Memory B cell (primary cell): ENCODE measurements at places on chromosomes 7 and 10.

DNA sequence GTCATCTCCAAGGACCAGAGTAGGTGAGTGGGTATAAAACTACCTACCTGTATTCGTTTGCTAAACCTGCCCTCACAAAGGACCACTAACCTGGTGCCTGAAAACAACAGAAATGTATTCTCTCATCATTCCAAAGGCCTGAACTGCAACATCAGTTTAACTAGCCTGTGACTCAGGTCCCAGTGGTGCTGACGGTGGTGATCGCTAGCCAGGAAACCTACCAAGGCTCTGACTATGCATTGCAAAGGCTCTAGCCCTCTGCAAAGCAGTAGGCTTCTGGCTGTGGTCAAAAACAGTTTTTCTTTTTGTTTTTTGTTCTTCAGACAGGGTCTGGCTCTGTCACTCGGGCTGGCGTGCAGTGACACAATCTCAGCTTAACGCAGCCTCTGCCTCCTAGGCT lies 107.5 kb downstream of the NPTX2 start:
- no peaks in the 10 kb centered on the region for H3K4me1 ChIP-seq
- DNase-seq: no peak
- H3K4me3 ChIP-seq: no peak overlapping the region
- no peaks in the 10 kb centered on the region for H3K36me3 ChIP-seq

DNA sequence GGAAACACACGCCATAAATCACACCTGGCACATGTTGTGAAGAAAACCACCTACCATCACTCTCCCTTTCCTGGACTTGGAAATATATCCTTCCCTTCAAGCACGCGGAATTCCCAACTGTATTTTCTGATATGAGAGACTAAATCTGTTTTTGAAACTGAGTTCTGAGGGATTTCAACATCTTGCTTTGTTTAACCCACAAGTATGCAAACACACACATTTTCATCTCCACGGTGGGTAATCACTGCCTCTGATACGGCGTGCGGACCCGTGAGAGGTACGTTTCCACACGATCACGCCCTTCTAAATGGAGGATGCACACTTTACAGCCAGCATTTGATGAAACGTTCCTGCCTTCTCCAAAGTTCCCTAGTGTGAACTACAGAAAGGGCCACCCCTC lies 83.4 kb downstream of the ZRANB1 start:
- peaks cover 16% of the 10 kb centered on the region for H3K4me1 ChIP-seq
- H3K4me3 ChIP-seq: no peak overlapping the region
- H3K27ac ChIP-seq: no peak overlapping the region
- H3K27me3 ChIP-seq: peaks cover 16% of the 10 kb centered on the region

GRCh38 chr7:30012757-30013156 lies 13.7 kb downstream of the FKBP14 start:
- DNase-seq: no peak
- no peak overlapping the region for H3K4me3 ChIP-seq
- no peaks in the 10 kb centered on the region for H3K4me1 ChIP-seq
- H3K27me3 ChIP-seq: no peaks in the 10 kb centered on the region

GRCh38 chr7:115094163-115094562 lies 172.3 kb downstream of the MDFIC start:
- H3K27ac ChIP-seq: no peak overlapping the region
- H3K36me3 ChIP-seq: no peaks in the 10 kb centered on the region
- no peak for DNase-seq
- H3K4me1 ChIP-seq: no peaks in the 10 kb centered on the region
- H3K4me3 ChIP-seq: no peak overlapping the region

GRCh38 chr7:50664937-50665336 lies 99.7 kb upstream of the DDC start:
- no peak for DNase-seq
- peaks cover 31% of the 10 kb centered on the region for H3K4me1 ChIP-seq
- peaks cover 12% of the 10 kb centered on the region for H3K27me3 ChIP-seq
- H3K36me3 ChIP-seq: no peaks in the 10 kb centered on the region
- H3K27ac ChIP-seq: no peak overlapping the region
- no peak overlapping the region for H3K4me3 ChIP-seq

DNA sequence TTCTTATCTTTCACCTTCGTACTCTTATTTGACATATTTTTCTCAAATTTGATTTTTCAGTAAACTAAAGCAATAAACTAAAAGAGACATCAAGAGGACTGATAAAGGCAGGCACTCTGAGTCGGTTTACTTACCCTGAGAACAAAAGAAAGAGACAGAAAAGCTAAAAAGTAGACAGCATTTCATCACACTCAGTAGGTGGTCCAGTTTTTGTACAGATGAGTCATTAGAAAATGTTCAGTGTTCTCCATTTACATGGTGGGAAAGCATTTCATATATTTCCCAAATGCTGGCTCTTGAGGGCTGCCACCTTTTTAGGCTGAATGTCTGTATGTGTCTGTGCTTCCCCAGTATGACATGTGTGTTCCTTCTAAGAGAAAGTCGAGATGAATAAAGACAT lies 52.7 kb downstream of the NHLRC2 start:
- no peak overlapping the region for H3K4me3 ChIP-seq
- DNase-seq: no peak
- peaks cover 15% of the 10 kb centered on the region for H3K36me3 ChIP-seq
- H3K27ac ChIP-seq: no peak overlapping the region
- no peaks in the 10 kb centered on the region for H3K4me1 ChIP-seq

DNA sequence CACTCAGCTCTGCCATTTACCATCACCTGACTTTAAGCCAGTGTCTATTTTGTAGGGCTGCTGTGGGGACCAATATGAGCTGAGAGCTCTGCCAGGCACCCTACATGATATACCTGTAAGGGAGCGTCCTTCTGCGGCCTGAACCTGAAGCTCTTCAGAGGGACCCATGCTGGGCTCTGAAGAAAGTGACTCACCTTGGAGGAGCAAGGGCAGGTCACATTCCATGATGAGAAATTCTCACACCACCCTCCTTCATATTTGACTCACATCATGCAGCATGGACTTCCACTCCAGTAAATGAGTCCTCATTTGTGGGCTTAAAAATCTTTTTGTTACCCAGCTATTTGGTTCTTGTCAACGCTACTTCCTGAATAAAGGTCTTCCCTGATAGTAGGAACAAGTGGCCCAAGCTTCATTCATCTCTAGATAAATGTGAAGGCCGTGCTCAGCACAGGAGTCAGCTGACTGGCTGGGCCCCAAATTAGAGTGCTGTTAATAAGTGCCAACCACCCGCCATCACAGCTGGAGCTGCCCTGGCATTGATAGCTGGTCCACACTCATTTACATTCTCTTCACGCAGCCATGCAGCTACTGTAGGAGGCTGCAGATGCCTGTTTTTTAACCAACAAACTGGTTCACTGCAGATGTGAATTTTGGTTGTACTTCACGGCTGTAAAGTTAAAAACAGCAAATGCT lies 78.4 kb downstream of the RNF216 start:
- H3K4me3 ChIP-seq: no peak overlapping the region
- H3K27me3 ChIP-seq: no peaks in the 10 kb centered on the region
- peak overlapping the region; percentile 69 for H3K27ac ChIP-seq
- H3K36me3 ChIP-seq: peaks cover 16% of the 10 kb centered on the region

GRCh38 chr10:819816-820215 lies 111.7 kb downstream of the LARP4B start:
- no peak for DNase-seq
- no peaks in the 10 kb centered on the region for H3K27me3 ChIP-seq
- no peak overlapping the region for H3K27ac ChIP-seq
- no peak overlapping the region for H3K4me3 ChIP-seq

DNA sequence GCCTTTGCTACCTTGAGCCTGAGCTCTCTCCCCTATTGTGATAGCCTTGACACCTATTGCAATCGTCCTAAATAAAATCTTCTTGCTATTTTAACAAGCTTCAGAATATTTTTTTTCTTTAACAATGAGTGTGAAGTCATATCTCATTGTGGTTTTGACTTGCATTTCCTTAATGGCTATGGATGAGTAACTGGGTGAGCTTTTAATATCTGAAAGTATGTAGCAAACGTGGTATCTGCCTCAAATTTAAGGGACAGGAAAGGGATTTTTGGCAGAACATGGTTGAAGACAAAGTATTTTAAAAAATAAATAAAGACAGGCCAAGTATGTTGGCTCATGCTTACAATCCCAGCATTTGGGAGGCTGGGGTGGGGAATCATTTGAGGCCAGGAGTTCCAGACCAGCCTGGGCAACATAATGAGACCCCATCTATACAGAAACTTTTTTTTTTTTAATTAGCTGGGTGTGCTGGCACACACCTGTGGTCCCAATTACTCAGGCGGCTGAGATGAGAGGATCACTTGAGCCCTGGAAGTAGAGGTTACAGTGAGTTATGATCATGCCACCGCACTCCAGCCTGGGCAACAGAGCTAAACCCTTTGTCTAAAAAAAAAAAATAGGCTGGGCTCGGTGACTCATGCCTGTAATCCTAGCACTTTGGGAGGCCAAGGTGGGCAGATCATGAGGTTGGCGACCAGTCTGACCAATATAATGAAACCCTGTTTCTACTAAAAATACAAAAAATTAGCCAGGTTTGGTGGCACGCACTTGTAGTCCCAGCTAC lies 319.3 kb upstream of the NRP1 start:
- no peaks in the 10 kb centered on the region for H3K27me3 ChIP-seq
- no peak overlapping the region for H3K27ac ChIP-seq
- no peak overlapping the region for H3K4me3 ChIP-seq
- H3K36me3 ChIP-seq: no peaks in the 10 kb centered on the region
- H3K4me1 ChIP-seq: no peaks in the 10 kb centered on the region

GRCh38 chr10:78876449-78876848 lies 192.3 kb upstream of the ZMIZ1 start:
- DNase-seq: no peak
- no peak overlapping the region for H3K27ac ChIP-seq
- H3K27me3 ChIP-seq: peaks cover 19% of the 10 kb centered on the region
- no peaks in the 10 kb centered on the region for H3K4me1 ChIP-seq
- H3K36me3 ChIP-seq: peaks cover 4% of the 10 kb centered on the region
- no peak overlapping the region for H3K4me3 ChIP-seq

DNA sequence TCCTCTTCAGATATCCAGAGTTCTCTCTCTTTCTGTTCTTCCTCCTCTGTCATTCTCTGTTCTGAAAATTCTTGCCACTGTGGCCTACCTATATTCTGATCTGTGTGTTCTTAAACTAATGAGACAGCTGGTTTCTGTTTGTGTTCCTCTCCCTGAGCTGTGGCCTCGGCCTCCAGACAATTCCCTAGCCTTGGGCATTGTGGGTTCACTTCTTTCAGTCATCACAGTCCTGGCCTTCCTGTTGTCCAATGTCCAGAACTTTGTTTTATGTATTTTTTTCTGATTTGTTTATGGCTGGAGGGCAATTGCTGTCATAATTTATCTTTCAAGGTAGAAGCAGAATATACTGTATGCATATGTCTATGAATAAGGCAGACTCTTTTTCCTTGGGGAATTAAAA lies 173.2 kb upstream of the MTPN start:
- no peak overlapping the region for H3K27ac ChIP-seq
- peaks cover 2% of the 10 kb centered on the region for H3K36me3 ChIP-seq
- DNase-seq: no peak
- peaks cover 2% of the 10 kb centered on the region for H3K27me3 ChIP-seq

- H3K36me3 ChIP-seq: no peaks in the 10 kb centered on the region
- H3K27me3 ChIP-seq: peaks cover 13% of the 10 kb centered on the region
- H3K4me3 ChIP-seq: no peak overlapping the region
Observed at GRCh38 chr7:28395831-28396230, 16.5 kb upstream of the CREB5 start.

DNA sequence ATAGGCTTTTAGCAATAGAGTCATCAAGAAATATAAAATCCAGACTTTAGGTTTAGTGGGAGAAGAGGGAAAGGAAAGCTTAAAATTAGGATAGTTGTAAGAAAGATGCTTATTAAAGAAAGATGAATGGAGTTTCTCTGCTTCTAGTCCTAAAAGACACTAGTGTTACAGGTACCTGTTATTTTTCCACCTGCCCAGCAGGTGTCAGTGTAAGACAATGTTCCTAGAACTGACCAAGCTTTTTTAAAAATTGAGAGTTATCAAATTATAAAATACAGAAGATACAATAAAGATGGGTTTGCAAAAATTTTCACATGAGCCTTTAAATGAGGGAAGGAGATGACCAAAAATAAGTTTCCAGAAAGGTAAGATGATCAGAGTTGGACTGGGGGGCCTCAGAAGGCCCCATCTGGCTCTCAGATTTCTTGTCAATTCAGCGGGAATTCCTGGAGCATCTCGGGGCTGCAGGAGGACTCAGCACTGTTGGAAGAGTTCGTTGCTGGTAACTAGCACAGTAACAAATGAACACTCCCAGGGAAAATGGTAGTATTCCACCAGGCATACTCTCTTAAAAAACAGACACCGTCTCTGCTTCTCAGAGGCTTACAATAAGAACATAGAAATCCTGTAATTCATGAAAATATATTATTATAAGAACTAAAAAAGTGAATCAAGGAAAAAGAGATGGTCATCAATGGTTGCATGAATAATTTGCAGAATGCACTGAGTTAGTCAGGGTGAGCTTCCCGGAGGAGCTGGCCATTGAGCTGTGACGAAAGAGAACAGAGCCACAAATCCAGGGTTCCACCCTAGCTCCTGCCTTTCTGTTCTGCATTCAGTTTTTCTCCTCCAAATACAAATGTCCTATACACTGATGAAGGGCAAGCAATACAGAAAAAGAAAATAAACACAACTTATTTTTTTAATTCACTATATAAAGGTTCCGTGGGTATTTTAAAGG lies 71.8 kb upstream of the PIK3CG start:
- no peaks in the 10 kb centered on the region for H3K36me3 ChIP-seq
- H3K4me3 ChIP-seq: no peak overlapping the region
- H3K4me1 ChIP-seq: no peaks in the 10 kb centered on the region
- no peak overlapping the region for H3K27ac ChIP-seq

DNA sequence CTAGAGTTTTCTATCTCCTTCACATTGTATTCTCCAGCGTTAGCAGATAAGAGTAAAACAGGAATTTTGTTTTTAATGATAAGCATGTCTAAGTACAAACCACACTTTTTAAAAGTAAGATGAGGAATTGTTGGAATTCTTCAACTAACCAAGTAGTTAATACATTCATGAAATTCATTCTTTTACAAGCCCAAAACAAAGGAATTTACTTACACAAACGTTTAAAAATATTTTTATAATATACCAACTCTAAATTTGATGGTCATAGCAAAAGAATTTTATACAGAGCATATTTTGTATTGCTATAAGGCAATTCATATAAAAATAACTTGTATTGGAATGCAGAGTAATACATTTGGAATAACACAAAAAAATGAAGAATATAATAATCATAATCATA lies 51.3 kb downstream of the TWIST1 start:
- no peaks in the 10 kb centered on the region for H3K4me1 ChIP-seq
- H3K4me3 ChIP-seq: no peak overlapping the region
- peaks cover 2% of the 10 kb centered on the region for H3K27me3 ChIP-seq
- H3K27ac ChIP-seq: no peak overlapping the region

GRCh38 chr10:47372726-47373125 lies 11.4 kb downstream of the ZNF488 start:
- DNase-seq: no peak
- no peak overlapping the region for H3K4me3 ChIP-seq
- H3K27ac ChIP-seq: no peak overlapping the region
- peaks cover 5% of the 10 kb centered on the region for H3K4me1 ChIP-seq
